ENCODE measurements at places on chromosomes 3 and 15.

- DNase-seq, result no peak
- peaks cover 8% of the 10 kb centered on the region for H3K27me3 ChIP-seq
- H3K4me3 ChIP-seq, result peak overlapping the region; percentile 0
- no peaks in the 10 kb centered on the region for H3K36me3 ChIP-seq
Measured at GRCh38 chr15:63045465-63045840, 2.9 kb downstream of the TPM1 start.

- no peaks in the 10 kb centered on the region for H3K36me3 ChIP-seq
- DNase-seq, result no peak
- H3K4me1 ChIP-seq, result peaks cover 38% of the 10 kb centered on the region
- no peaks in the 10 kb centered on the region for H3K27me3 ChIP-seq
- peak overlapping the region; percentile 53 for H3K4me3 ChIP-seq
- H3K27ac ChIP-seq, result peak overlapping the region; percentile 44
Measured at GRCh38 chr3:50302095-50303012, 1.0 kb downstream of the HYAL1 start.

DNA sequence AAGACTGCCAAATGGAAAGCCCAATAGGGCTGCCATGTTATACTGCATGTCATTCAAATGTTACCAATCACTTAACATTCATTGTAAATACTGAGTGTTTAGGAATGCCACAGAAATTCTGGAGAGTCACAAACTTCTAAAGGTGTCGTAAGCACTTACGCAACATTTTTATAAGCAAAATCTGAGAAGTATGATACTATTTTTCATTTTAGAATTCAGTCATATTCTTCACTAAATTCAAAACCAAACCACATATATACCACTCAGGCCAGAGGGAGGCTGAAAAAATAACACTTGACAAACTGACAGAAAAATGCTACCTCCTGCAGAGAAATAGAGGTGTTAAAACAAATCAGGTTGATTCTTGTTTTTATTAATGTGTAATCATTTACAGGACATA, 89.8 kb downstream of the THBS1 start:
- H3K4me1 ChIP-seq, result no peaks in the 10 kb centered on the region
- no peaks in the 10 kb centered on the region for H3K36me3 ChIP-seq

DNA sequence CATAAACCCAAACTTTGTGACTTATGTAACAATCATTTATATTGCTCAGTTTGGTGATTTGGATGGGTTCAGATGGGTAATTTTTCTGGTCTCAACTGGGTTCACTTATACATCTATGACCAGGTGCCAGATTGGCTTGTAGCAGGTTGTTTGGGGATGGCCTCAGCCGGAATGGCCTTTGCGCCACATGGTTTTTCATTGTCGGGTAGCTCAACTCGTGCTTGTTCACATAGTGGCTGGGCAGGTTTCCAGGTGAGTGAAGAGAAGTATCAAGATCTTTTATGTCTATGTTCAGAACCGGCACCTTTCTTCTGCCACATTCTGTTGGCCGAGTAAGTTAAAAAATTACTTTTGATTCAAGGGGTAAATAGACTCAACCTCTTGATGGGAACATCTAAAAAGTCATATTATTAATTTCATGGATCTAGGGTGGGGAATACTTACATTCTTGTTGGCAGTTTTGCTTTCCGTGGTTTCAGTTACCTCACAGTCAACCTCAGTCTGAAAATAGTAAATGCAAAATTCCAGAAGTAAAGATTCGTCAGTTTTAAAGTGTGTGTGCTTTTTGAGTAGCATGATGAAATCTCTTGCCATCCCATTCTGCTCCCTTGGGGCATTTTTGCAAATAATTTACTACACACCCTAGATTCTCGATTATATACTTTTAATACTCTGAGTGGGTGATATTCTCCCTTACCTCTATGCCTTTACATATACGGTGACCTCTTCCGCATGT, 745.7 kb upstream of the CCDC54 start:
- no peak overlapping the region for H3K4me3 ChIP-seq
- no peak overlapping the region for H3K27ac ChIP-seq
- no peaks in the 10 kb centered on the region for H3K4me1 ChIP-seq
- no peak for DNase-seq
- H3K27me3 ChIP-seq, result no peaks in the 10 kb centered on the region
- H3K36me3 ChIP-seq, result no peaks in the 10 kb centered on the region
